Posterior vena cava (tissue), 2 donors: ENCODE measurements at places on chromosomes 6 and 20. TPM values are rescaled to one million over a fixed set of nuclear protein-coding genes. Genes with fewer than 3 reads are reported as not detected.

GRCh38 chr6:49662892-49663261 lies 26.2 kb upstream of the RHAG start:
- no peak for DNase-seq

DNA sequence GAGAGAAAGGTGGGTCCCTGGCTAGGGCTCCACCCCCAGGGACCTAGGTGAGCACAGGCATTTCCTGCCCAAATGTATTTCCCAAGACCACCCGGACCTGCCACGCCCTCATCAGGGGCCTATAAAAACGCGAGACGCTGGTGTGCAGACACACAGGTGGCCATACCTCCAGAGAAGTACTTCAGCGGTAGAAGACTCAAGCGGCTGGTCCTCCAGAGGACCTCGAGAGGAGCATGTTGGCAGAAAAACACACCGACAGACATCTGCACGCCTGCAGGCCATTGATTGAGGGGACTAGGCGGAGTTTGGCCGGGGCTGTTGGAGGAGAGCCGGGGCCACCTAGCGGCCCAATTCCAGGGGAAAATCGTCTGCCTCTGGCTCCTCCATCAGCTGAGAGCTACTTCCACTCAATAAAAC lies 695.8 kb upstream of the MMS22L start:
- DNase-seq: peak; percentile 63

- DNase-seq: no peak
These were observed 84.2 kb downstream of the TRERF1 start for GRCh38 chr6:42367353-42368011.

GRCh38 chr6:145045582-145045981 lies 689.7 kb downstream of the EPM2A start:
- DNase-seq: no peak

DNA sequence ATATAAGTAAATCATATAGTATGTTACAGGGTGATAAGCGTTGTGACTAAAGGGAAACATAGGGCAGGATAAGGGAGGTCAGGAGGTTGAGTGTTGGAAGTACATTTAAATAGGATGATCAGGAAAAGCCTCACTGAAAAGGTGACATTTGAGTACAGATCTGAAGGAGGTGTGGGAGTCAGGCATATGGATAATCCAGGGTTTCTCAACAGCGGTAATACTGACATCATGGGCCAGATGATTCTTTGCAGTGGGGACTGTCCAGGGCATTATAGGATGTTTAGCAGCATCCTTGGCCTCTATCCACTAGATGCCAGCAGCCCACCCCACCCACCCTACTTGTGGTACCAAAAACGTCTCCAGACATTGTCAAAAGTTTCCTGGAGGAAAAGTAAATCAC lies 292.6 kb upstream of the PREP start:
- DNase-seq: no peak

GRCh38 chr20:47669927-47670890 lies 115.1 kb downstream of the SULF2 start:
- DNase-seq: no peak

- no peak for DNase-seq
These were observed 39.3 kb downstream of the SNRNP48 start for GRCh38 chr6:7629321-7629720.

DNA sequence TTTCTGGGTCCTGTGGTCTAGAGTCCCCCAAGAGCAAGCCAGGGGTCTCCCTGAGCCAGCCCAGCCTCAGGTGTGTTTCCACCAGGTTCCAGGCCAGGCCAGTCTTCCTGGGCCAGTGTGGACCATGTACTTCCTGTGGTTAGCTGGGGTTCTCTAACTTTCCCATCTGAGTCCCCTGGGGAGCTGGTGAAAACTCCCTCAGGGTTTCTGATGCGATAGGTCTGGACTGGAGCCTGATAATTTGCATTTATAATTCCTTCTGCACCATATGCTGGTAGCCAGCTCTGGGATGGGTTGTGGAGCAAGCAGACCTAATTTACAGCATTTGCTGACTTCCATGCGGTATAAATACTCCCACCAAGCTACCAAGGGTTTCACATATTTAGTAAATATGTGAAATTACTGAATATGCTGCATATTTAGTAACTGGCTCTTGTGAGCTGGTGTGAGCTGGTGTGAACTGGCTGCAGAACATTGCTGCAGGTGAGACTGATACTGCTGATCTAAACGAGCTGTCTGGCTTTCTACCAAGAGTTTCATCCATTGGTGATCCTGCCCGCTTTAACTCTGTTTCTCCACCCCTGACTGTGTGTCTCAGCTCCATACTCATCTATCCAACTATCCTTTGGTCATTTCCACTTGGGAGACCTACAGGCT lies 62.6 kb downstream of the RIN2 start:
- no peak for DNase-seq

DNA sequence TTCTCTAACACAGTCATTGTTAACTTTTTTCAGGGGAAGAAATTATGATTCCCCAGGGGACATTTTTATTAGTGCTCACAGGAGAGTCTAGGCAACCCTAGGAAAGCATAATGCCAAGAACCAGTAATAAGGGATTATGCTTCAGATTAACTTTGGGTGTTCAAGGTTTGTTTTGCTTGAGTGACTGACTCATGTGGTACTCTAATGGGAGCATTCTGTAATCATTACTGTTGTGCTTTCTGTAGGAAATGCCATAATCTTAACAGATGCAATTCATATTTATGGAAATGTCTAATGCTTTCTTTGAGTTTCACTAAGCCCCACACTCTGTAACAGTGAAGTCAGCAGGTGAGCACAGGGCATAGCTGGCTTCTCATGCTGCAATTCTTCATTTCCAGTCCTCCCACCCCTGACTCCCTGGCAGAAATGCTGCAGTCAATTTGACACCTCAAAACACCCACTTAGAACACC lies 263.4 kb upstream of the MAN1A1 start:
- no peak for DNase-seq

DNA sequence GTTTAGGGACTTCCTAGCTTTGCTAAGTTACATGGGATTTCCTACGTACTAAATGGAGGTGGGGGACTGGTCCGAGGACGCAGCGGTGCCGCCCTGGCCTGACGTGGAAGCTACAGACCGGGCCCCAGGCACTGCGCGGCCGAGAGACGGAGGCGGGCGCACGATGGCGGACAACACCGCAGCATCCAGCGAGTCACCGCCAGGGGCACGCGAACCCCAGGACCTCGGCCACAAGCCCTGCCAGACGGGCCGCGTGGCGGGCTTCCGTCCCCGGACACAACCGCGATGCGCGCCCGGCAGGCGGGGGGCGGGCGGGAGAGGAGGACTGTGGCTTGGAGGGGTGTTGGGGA lies 1516.9 kb upstream of the DEFB115 start:
- peak; percentile 76 for DNase-seq

- DNase-seq: no peak
These were observed 12.1 kb upstream of the NEDD9 start for GRCh38 chr6:11244387-11245126.

- peak; percentile 86 for DNase-seq
These were observed 31.7 kb upstream of the IL20RA start for GRCh38 chr6:137076277-137077068.

GRCh38 chr20:54577637-54578036 lies 102.2 kb downstream of the DOK5 start:
- DNase-seq: no peak

DNA sequence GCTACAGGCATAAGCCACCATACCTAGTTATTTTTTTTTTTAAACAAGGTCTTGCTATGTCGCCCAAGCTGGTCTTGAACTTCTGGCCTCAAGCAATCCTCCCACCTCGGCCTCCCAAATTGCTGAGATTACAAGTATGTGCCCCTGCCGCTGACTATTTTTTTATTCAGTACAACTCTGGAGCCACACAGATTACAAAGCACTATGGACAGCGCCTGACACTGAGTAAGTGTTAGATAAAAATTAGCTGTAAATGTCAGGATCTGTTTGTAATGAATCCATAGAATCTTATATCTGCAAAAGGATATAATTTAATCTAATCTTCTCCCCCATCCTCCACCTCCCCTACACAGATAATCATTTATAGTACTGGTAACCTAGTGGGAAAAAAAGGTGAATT lies 15.3 kb upstream of the COL12A1 start:
- DNase-seq: no peak

- DNase-seq: no peak
These were observed 183.2 kb downstream of the CDH4 start for GRCh38 chr20:61435184-61435822.

DNA sequence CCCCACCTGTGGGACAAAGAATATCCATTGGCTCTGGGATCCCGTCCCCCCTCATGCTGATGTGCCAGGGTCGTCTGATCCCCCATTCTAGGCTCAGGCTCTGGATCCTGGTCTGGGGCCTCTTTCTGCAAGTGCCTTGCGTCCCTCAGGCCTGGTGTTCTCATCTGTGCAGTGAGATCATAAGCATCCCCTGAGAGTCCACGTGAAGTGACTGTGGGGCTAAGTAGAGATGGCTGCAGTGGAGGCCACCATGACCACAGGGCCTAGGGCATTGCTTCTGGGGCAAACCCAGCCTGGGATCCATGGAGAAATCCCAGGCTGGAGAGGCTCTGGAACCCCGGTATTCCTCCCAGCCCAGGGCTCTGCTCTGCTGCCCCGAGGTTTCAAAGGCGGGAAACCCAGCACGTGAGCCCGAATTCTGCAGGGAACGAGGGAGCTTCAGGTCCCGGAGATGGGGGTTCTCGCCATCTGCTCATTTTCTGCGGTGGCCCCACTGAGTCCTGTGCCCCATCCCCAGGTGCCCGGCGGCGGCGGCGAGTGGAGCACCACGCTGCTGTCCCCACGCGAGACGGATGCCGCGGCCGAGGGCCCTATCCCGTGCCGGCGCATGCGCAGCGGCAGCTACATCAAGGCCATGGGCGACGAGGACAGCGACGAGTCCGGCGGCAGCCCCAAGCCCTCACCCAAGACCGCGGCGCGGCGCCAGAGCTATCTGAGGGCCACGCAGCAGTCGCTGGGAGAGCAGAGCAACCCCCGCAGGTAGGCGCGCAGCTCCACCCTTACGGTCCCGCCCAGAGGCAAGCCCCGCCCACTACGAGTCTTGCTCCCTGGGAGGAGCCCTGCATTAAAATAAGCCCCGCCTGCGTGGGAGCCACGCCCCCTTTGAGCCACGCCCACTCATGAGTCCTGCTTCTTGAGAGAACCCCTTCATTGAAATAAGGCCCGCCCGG lies 105.5 kb upstream of the MYL9 start:
- DNase-seq: peak; percentile 93

- no peak for DNase-seq
These were observed 2.4 kb downstream of the CTCFL start for GRCh38 chr20:57522380-57523140.

- no peak for DNase-seq
These were observed 35.0 kb downstream of the SESN1 start for GRCh38 chr6:109059571-109060021.

DNA sequence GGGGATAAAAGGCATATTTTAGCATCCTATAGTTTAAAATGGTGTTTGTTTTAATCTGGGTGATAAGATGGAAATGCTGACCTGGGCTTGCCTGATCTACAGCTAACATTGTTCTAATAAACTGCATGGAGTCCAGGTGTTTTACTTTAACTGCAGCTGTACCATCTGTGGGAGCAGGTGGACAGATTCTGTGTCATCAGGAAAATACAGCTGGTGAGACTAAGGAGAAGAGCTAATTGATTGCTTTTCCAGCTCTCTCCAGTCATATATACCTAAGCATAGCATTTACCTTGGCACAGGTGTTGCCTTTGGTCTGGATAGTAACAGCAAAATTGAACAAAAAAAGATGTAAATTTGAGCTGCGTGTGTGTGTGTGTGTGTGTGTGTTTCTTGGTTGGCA lies 31.6 kb downstream of the CBFA2T2 start:
- no peak for DNase-seq

DNA sequence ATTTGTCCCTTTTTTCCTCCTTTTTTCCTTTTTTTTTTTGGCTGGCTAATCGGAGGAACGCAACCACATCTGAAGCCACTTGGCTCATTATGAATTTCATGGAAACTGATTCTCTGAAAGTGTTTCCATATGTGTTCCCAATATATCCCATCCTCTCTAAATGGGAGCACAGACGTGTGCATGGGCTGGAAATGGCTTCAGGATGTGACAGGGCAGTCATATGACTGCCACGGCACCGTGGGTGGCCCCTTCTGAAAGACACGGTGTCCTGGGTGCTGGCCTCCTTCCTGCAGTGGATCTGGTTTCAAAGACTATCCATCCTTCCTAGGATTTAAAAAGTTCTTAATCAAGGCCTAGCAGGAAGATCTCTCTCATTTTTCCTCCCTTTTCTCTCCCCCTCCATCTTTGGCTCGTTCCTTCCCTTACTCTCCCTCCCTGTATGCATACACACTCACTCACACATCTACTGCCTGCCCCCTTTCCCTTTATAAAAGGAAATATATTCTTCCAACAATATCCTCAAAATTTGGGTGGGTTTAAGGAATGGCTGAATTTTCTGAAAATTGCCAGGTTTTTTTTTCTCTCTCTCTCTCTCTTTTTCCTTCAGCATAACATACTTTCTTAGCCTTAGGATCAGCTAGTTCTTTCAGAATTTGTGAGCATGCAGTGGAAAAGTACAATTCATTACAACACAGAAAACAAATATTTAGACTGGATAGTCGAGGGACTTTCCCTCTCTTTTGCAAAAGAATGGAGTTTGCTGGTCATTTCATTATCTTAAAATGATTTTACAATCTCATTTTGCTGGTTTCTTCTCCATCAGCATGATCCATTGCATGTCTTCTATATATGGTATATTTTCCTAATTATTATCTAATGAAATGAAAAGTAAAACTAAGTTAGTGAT lies 161.2 kb upstream of the SUPT3H start:
- DNase-seq: no peak

DNA sequence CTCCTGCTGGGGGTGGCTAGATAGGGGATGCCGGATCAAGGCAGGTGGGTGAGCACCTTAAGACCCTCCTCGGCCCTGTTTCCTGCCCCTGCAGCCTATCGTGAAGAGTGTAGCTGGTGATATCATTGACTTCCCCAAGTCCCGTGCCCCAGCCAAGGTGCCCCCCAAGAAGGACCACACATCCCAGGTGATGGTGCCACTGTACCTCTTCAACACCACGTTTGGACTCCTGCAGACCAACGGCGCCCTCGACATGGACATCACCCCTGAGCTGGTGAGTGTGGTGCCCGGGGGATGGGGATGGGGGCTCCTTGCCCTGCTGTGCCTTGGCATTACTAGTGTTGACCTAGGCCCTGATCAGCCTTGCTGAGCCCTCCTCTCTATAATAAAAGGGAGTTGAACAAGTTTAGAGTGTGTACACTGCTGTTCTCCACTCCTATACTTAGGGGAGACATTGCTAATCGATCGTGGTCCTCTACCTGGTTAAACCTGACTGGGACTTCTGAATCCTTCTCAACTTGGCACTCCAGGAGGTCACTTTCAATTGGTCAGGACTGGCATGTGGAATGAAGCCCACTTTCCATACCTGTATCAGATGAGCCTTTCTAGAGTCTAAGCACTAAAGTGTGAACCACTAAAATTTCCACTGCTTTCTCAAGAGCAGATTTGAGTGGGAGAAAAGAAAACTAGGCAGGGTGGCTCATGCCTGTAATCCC lies 11.0 kb downstream of the BPIFB3 start:
- DNase-seq: no peak

GRCh38 chr6:117346142-117346930 lies 79.4 kb downstream of the ROS1 start:
- no peak for DNase-seq

The RIPPLY2 gene
- total RNA-seq: not detected

The TBC1D22B gene
- 8.5 TPM for total RNA-seq

The TSBP1 gene
- not detected for total RNA-seq

The PGC gene
- not detected for total RNA-seq

The TNFRSF6B gene
- total RNA-seq: 7.0 TPM

The TGM3 gene
- total RNA-seq: not detected

The CAGE1 gene
- not detected for total RNA-seq

The NOX3 gene
- not detected for total RNA-seq

The ADAM33 gene
- total RNA-seq: 52.0 TPM

The CLIC1 gene
- 272 TPM for total RNA-seq

The PROKR2 gene
- total RNA-seq: not detected
